ENCODE measurements at places on chromosomes 11 and 22.

DNA sequence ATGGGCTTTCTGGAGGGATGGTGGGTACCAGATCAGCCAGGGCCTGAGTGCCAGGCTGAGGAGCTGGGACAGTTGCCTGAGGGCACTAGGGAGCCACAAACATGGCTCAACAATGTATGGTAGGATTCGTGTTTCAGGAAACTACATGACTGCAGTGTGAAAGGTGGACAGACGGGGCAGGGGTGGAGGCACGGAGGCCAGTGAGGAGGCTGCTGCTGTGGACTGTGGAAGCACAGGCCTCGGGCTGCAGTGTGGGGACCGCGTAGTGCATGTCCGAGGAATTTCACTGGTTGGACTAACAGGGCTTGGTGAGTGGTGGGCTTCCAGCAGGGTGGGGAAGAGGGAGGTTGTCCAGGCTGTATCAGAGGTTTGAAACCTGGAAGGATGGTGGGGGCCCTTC lies 7.8 kb downstream of the P2RY2 start:
- DNase-seq: no peak

GRCh38 chr11:22666325-22666687 lies at the start of gene GAS2:
Gene GAS2, plus strand, starts transcription at chr11:22666611. Its CDS starts 8,259 bp downstream, at chr11:22674870.
- no peak for DNase-seq

DNA sequence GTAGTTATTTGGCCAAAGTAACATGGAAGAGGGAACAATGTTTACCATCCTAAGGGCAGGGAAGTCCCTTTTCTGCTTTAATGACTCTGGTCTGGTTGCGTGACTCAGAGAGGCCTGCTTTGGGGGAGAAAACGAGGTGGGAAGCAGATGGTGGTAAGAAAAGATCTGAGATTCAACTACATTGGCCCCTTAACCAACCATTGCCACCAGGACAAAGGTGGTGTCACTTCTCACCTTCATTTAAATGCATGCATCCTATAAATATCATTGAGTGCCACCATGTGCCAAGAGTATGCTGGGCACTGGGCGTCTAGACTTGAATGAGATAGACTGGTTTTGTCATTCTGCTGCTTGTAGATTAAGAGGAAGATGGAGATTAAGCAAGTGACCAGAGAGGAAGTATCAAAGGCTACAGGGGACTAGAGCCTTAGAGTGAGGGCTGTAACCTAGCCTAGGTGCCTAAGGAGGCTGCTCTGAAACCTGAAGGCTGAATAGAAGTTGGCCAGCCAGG lies 3.6 kb upstream of the SORL1 start:
- DNase-seq: no peak

DNA sequence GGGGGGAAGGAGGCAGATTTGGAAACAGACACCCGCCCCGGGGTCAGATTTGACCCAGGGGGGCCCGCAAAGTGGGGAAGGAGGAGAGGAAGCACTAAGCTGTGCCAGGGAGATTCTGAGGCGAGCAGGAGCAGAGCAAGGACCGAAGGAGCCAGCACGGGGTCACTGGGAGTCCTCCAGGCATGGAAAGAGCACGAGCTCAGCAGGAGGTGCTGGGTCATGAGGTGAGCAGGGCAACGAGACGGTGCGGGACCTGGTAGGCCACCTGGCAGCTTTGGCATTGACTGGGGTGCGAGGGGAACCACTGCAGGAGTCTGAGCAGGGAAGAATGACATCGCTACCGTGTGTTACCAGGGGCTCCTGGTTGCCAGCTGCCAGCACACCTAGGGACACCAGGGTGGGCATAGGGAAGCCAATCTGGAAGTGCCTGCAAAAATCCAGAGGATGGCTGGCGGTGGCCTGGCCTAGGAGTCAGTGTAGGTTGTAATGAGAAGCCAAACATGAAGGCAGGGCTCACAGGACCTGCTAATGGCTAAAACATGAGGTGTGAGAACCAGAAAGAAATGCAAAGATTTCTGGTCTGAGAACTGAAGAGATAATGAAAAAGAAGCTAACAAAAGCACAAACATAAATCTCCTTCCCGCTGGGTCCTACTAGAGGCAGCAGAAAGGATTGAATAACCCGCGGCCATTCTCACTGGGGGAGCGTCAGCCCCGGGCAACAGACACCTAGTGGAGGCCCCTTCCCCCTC lies 63.5 kb downstream of the MICAL3 start:
- DNase-seq: no peak

DNA sequence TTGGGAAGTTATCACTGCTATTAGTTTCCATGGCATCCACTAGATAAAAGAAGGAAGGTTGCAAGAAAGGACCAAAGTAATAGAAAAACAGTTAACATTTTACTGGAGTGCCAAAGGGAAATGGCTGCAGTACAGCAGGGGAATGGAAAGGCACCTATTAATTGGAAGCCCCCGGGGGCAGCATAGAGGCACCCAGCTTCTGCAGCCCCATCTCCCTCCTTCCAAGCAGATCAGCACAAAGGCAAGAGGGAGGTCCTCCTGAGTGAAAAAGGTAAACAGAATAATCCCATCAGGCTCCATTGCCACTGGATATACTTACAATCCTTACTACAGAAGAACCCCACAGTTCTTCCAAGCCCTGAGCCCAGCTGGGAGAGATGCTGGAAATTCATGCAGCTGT lies 887.1 kb downstream of the DLG2 start:
- no peak for DNase-seq

DNA sequence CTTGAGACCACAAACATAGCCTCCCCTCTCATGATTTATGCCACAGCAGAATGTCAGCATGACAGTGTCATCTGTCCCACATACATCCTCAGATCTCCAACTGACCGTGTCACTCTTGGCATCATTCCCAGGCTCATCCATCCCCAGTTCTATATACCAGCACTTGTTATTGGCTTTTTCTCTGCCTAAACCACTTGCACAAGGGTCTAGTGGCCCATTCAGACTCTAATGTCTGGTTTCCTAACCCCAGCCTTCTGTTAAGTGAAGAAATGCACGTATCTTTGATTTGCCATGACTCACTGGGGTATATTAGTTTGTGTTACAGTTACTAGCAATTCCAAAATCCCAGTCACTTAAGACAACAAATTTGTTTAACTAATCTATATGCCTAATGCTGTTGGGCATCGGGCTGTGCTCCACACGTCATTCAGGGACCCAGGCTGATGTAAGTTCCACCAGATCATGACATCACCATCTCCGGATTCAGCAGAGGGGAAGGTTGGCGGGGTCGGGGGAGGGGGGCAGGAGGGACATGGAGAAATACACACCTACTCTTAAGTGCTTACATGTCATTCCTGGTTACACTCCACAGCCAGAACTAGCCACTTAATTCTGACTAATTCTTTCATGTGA lies 517.4 kb downstream of the BUD13 start:
- DNase-seq: no peak

- no peak for DNase-seq
Measured at GRCh38 chr11:86798988-86799387, 1.4 kb upstream of the PRSS23 start.

DNA sequence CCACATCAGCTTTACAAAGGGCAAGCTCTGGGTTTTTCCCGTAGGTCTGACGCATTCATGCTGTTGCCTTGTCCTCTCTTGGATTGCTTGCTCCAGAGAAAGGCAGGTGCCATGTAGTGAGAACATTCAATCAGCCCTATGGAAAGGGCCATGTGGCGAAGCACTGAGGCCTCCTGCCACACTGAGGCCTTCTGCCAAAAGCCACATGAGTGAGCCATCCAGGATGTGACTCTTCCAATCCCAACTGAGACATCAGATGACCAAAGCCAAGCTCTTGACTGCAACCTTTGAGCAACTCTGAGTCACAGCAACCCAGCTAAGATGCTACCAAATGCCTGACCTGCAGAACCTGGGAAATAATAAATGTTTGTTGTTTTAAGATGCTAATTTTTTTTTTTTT lies 9.0 kb upstream of the PANX3 start:
- no peak for DNase-seq

DNA sequence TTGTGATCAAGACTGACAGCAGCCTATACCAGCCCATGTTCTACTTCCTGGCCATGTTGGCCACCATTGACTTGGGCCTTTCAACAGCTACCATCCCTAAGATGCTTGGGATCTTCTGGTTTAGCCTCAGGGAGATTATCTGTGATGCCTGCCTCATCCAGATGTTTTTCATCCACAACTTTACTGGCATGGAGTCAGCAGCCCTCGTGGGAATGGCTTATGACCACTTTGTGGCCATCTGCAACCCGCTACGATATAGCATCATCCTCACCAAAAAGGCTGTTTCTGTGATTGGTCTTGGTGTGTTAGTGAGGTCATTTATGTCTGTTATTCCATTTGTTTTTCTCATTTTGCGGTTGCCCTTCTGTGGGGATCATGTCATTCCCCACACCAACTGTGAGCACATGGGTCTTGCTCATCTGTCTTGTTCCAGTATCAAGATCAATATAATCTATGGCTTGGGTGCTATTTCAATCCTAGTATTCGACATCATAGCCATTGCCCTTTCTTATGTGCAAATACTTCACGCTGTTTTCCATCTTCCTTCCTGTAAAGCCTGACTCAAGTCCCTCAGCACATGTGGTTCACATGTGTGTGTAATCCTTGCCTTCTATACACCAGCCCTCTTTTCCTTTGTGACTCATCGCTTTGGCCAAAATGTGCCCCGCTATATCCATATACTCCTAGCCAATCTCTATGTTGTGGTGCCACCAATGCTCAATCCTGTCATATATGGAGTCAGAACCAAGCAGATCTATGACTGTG lies 23.6 kb downstream of the OR52E1 start:
- DNase-seq: no peak

DNA sequence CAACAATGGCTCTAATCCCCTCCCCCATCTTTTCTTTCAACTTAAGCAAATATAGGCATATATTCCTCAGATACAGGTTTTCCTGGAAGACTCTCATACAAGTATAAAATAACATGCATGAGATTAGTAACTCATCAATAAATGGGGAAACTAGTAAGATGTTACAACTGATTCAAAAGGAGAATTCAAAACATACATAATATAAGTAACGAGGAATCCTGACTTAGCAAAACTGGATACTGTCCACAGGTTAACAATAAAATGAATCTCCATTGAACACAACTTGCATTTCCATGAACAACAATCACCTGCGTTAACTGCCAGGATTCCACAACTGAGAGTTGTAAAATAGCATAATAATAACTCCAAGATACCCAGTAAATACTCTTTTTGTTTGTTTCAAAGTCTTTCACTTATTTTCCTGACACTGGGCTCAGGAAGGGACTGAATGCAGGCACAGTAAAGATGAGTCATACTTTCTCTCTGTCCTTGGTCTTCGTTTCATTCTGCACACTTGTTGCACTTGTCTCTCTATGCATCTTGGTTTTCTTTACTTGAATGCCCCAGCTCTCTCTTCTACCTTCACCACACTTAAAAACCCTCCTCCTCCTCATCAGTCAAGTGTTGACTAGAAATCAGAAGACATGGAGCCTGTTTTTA lies 8.1 kb downstream of the APIP start:
- DNase-seq: no peak

DNA sequence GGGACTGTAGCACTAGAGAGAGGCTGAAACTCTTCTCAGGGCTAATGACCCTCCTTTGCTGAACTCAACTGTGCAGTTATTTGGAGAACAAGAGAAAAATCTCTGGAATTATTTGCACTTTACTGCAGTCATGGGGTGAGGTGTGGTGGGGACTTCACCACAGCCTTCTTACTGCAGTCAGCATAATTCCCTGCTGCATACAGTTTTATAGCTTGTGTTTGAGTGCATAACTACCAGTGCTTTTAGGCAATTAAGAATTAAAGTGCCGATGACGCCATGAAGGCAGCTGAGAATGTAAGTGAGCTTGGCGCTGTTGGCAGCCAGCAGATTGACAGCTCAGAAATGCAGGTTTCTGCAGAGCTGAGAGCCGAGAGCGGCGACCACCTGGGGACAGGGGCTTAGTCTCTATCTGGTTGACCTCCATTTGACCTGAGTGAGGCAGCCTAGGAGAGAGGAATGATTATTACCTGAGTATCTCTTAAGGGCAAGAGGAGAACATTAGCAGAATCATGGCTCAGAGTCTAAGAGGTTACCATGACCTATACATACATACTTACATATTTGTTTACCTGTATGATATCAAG lies 830.0 kb downstream of the NTM start:
- DNase-seq: no peak

All from T-cell (primary cell).